Stimulated activated CD4-positive, alpha-beta T cell treated with anti-CD3 and anti-CD28 coated beads, Interleukin-12 subunit alpha, Interleukin-12 subunit beta, amount 100 ng/mL, for 48 hours (primary cell): ENCODE measurements at places on chromosomes 13 and 19.

DNA sequence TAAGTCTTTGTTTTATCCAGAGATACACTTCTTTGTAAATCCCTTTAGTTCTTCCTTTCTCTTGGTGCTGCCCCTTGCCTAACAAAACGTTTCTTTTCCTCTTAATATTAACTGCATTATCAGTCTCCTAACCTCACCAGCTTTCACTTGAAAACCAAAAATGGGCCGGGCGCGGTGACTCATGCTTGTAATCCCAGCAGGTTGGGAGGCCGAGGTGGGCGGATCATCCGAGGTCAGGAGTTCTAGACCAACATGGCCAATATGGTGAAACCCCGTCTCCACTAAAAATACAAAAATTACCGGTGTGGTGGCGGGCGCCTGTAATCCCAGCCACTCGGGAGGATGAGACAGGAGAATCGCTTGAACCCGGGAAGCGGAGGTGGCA lies 329.8 kb upstream of the MIR17HG start:
- DNase-seq = no peak

DNA sequence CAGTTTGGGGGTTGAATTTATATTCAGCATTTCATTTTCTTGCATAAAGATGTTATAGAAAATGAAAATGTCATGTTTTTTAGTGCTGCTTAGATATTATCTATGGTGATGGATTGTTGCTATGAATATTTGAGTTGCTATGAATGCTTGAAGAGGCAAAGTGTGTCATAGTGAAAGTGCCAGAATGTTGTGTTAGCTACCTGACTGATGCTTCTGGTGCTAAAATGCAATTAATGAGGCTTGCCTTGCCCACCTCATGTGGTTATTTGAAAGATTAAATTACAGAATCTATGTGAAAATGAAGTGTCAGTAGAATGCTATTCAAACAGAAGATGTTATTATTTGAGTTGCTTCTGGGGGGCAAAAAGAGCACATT lies 62.7 kb upstream of the MYCBP2 start:
- DNase-seq = no peak

GRCh38 chr13:75139291-75139690 lies 342.7 kb downstream of the TBC1D4 start:
- DNase-seq = no peak

DNA sequence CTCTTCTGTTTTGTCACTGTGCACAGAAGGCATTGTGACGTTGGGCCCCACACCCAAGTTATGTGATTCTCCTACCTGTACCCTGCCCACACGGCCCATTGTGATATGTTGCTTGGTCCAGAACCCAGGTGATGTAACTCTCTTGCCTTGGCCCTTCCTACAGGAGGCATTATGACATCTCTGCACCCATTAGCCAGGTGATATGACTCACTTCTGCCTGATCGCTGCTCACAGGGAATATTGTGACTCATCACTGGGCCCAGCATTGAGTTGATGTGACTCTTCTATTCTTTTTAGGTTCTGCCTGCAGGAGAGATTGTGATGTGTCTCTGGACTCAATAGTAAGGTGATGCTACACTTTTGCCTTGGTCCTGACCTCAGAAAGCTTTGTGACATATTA lies 65.4 kb upstream of the ZNF91 start:
- DNase-seq = no peak

DNA sequence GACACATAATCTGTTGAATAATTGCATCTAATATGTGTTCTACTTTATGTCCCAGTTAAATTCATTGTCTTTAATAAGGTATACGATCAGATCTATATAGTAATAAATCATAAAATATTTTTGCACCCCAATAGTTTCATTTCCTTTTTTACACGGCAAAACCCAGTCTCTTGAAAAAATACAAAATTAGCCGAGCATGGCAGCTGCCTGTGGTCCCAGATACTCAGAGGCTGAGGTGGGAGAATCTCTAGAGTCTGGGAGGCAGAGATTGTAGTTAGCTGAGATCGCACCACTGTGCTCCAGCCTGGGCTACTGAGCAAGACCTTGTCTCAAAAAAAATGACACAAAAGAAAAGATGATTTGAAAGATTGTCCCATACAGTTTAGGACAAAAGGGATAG lies 52.3 kb upstream of the PARP4 start:
- DNase-seq = no peak

DNA sequence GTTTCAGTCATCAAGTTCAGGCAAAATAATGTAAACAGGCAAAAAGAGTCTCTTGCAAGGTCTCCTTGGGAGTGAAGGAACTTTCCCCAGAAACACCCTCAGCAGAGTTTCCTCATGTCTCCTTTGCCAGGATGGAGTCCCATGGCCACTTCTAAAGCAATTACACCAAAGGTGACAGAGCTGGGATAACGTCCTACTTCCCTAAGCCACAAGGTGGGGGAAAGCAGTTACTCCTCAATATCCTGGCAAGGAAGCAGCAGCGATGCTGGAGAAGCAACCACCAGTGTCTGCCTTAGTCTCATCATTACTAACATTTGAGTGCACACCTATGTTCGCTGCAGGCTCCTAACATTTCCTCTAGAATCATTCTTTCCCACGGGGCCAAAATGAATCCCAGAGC lies 88.6 kb downstream of the UBL3 start:
- no peak for DNase-seq

GRCh38 chr13:111476197-111476596 lies 155.8 kb downstream of the TEX29 start:
- no peak for DNase-seq

GRCh38 chr13:22194106-22194805 lies 523.4 kb downstream of the FGF9 start:
- DNase-seq = no peak

GRCh38 chr13:97214921-97215320 lies 7.2 kb upstream of the MBNL2 start:
- DNase-seq = no peak

- DNase-seq = no peak
These were observed at the start of gene OR10H2 for GRCh38 chr19:15727724-15728123. TSS of gene OR10H2 (plus strand) at chr19:15728024. CDS start at chr19:15728044, 20 bp downstream.

- DNase-seq = no peak
These were observed 36.3 kb upstream of the LSM14A start for GRCh38 chr19:34135821-34136611.

DNA sequence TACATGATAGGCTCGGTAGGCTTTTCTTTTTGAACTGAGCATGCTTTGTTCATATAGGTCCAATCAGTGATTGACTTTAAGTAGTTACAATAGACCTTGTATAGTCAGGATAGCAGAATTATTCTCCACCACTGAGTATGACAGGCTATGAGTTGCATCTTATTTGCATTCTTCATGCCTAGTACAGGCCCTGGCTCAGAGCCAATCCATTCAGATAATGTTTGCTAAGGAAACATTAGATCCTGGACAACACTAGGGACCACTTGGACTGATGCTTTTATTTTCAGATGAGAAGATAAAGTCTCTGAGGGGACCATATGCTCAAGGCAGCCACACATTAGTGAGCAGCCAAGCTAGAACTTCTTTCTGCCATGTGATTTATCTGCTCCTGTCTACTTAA lies 133.9 kb downstream of the KL start:
- no peak for DNase-seq

- DNase-seq = no peak
These were observed 24.9 kb downstream of the EPS15L1 start for GRCh38 chr19:16446724-16447368.

DNA sequence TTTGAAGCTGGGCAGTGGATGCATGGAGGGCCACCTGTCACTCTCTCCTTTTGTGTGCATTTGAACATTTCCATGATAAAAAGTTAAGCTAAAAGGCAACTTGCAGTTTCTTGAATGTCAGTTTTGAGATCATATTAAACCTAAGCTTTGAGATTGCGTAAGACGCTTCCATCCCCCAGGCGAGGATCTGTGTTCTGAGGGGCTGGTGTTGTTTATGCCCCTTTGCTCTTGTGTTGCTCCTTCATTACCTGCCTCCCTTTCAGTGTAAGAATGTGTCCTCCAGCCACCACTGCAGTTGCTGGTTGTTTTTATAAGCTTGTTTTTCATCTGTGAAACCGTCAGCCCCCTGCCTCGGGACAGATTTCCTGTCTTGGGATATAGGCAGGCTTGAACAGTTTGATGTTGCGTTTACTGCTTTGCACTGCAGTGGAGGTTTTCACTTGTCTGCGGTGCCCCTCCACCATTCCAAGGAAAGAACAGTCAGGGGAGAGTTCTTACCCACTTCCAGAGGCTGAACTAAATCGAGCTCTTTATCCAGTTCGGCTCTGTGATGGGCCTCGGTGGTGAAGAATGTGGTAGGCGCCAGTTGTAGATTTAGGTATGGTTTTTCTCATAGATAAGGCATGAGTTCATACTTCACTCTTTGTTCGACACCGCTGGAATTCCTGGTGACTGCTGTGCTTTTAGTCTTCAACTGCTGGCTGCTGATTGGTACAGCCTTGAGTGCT lies 96.8 kb downstream of the ARHGEF7 start:
- DNase-seq = no peak
